ENCODE measurements at places on chromosomes 1 and 21. TPM values are rescaled to one million over a fixed set of nuclear protein-coding genes. Genes with fewer than 3 reads are reported as not detected.

The C1QC gene
- polyA plus RNA-seq: not detected

The SLAMF1 gene
- 44.2 TPM for polyA plus RNA-seq

The BEND5 gene
- 2.2 TPM for polyA plus RNA-seq

The MSH4 gene
- not detected for polyA plus RNA-seq

The GPR89A gene
- 31.3 TPM for polyA plus RNA-seq

The CFAP45 gene
- polyA plus RNA-seq: not detected

The TEKT2 gene
- not detected for polyA plus RNA-seq

The FAM72B gene
- polyA plus RNA-seq: 0.53 TPM

The CNR2 gene
- polyA plus RNA-seq: not detected

The NEK2 gene
- 1.5 TPM for polyA plus RNA-seq

The GLMN gene
- 12.3 TPM for polyA plus RNA-seq

The DSCAM gene
- polyA plus RNA-seq: not detected

The RGSL1 gene
- polyA plus RNA-seq: not detected
